ENCODE measurements at places on chromosomes 16 and 17.

DNA sequence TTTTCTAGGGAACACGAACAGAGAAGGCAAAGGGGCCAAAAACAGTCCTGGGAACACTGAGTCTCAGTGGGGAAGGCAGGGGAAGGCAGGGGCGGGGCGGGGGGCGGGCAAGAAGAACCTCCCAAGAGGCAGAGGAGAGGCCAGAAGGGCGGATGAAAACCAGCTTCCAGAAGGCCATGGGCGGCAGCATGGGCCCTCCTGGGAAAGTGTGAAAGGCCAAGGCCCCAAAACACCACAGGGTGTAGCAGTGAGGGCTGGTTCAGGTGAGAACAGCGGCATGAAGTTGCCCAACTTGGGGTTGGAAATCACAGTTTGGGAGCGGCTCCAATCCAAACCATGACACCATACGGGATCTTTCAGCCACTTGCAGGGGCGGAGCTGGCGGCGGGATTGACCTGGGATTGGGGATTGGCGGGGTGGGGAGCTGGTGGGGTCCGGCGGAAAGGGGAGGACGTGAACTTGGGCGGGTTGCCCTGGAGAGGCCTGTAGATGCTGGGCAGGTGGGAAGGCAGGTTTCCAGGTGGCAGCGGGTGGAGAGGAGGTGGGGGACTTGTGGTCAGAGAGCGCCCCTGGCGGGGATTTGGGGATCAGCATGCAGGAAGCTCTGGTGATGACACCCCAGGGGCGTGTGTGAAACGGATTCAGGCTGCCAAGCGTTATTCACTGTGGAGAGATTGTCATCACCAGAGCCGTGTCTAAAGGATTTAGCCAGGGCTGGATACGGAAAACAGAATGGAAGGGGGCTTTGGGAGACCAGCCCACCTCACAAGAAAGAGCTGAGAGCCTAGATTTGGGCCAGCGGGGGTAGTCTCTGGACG, 80.9 kb downstream of the ARHGAP23 start:
- H3K36me3 ChIP-seq, result peaks cover 23% of the 10 kb centered on the region
- H3K27me3 ChIP-seq, result no peaks in the 10 kb centered on the region
- peaks cover 19% of the 10 kb centered on the region for H3K4me1 ChIP-seq
- H3K27ac ChIP-seq, result no peak overlapping the region
- H3K4me3 ChIP-seq, result peak overlapping the region; percentile 30
- DNase-seq, result no peak

- peaks cover 41% of the 10 kb centered on the region for H3K4me1 ChIP-seq
- no peaks in the 10 kb centered on the region for H3K27me3 ChIP-seq
- H3K36me3 ChIP-seq, result no peaks in the 10 kb centered on the region
- DNase-seq, result no peak
- H3K27ac ChIP-seq, result peak overlapping the region; percentile 95
Measured at GRCh38 chr16:79595231-79595641, 5.3 kb downstream of the MAF start.

- no peak overlapping the region for H3K4me3 ChIP-seq
- no peaks in the 10 kb centered on the region for H3K27me3 ChIP-seq
- no peak for DNase-seq
- no peak overlapping the region for H3K27ac ChIP-seq
- H3K4me1 ChIP-seq, result no peaks in the 10 kb centered on the region
Measured at GRCh38 chr17:77853191-77853977, 105.1 kb upstream of the TNRC6C start.

DNA sequence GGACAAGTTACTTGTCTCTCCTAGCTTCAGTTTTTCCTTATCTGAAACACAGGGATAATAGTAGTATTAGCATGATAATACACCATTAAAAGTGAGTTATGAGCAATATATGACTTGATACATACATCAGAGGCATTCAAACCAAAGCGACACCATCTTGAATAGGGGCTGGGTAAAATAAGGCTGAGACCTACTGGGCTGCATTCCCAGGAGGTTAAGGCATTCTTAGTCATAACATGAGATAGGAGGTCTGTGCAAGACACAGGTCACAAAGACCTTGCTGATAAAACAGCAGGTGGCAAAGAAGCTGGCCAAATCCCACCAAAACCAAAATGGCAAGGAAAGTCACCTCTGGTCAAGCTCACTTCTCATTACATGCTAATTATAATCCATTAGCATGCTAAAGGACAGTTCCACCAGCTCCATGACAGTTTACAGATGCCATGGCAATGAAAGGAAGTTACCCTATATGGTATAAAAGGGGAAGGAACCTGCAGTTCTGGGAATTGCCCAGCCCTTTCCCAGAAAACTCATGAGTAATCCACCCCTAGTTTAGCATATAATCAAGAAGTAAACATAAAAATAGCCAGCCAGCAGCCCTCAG, 37.2 kb upstream of the HS3ST3A1 start:
- no peaks in the 10 kb centered on the region for H3K4me1 ChIP-seq
- DNase-seq, result no peak
- H3K27me3 ChIP-seq, result no peaks in the 10 kb centered on the region
- no peak overlapping the region for H3K27ac ChIP-seq

DNA sequence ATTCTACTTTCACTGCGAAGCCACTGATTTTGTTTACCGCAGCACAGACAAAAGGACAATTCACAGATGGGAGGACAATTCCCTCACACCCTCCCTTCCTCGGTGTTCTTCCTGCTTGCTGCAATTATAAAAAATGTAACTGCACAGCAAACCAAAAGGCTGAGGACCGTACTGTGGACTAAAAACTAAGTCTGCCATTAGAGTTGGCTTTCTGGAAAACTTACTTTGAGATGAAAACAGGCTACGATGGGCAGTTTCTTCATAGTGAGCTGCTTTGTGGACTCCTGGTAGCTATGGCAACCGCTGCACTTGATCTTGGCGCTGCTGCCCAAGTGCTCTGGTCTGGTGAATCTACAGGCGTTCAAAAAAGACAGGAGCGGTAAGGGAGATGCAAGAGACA, 35.2 kb downstream of the USP22 start:
- H3K36me3 ChIP-seq, result peaks cover 18% of the 10 kb centered on the region
- DNase-seq, result no peak
- no peaks in the 10 kb centered on the region for H3K4me1 ChIP-seq
- no peak overlapping the region for H3K4me3 ChIP-seq
- H3K27ac ChIP-seq, result no peak overlapping the region
- H3K27me3 ChIP-seq, result no peaks in the 10 kb centered on the region

DNA sequence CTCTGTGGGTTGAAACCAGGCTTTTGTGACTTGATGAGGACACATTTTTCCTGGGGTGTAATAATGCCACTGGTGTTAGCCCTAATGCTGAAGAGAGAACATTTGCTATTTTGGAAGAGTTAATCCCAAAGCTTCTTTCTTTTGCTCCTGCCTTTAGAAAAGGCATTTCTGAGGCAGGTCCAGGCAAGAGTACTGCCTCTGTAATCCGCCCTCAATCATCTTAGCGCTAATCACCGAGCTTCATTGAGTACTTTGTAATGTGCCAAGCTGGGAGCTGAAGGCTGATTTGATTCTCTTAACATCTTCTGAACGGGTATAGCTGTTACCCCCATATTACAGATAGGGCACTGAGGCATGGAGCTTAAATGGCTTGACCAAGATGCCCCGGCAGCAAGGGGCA, 60.3 kb downstream of the AKAP1 start:
- H3K4me3 ChIP-seq, result no peak overlapping the region
- no peaks in the 10 kb centered on the region for H3K36me3 ChIP-seq
- no peak overlapping the region for H3K27ac ChIP-seq
- DNase-seq, result no peak

DNA sequence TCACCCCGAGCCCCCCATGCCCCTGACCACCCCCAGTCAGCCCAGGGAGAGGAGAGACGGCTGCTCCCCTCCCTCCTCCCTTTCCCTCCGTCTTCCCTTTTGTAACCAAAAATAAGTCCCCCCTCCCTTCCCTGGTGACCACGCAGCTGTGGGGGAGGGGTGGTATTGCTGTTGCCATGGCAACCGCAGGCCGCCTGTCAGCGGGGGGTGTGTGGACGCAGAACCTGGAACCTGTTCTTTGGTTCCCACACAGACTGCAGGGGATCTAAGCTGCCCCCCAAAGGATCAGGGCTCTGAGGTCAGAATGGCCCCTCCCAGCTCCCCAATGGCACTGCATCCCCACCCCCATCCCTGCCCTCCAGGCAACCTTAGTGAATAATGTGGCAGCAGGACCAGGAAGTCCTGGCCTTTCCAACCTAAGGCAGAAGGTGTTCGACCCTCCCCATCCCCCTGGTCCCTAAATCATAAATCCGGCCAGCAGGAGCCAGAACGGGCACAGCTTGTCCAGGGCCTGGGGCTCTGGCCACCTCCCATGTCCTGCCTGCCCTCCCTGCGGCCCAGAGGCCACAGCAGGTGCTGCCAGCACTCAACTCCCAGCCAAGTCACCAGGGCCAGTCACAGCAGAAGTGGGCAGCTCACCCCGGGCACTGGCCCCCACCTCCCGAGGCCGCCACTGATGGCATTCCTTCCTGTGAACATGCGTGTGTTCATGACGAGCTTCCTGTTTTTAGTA, 12.0 kb downstream of the CA4 start:
- H3K27ac ChIP-seq, result no peak overlapping the region
- H3K4me1 ChIP-seq, result no peaks in the 10 kb centered on the region

DNA sequence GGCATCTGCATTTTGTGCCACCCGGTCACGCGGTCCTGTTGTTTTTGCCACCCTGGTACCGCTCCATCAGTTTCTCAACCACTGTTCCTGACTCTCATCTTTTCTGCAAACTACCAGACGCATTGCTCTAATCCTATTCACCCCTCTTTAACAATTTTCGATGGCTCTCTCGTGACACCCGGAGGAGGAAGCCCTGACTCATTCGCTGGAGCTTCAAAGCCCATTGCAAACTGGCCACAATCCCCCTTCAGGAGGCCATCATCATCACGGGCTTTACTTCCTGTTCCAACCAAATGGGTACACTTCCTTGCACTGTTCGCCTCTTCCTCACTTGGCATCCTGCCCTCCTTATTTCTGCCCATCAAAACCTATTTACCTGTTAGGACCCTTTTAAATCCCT, 155.3 kb downstream of the RGS9 start:
- no peak overlapping the region for H3K4me3 ChIP-seq
- H3K27me3 ChIP-seq, result no peaks in the 10 kb centered on the region
- H3K4me1 ChIP-seq, result peaks cover 5% of the 10 kb centered on the region
- H3K36me3 ChIP-seq, result no peaks in the 10 kb centered on the region

DNA sequence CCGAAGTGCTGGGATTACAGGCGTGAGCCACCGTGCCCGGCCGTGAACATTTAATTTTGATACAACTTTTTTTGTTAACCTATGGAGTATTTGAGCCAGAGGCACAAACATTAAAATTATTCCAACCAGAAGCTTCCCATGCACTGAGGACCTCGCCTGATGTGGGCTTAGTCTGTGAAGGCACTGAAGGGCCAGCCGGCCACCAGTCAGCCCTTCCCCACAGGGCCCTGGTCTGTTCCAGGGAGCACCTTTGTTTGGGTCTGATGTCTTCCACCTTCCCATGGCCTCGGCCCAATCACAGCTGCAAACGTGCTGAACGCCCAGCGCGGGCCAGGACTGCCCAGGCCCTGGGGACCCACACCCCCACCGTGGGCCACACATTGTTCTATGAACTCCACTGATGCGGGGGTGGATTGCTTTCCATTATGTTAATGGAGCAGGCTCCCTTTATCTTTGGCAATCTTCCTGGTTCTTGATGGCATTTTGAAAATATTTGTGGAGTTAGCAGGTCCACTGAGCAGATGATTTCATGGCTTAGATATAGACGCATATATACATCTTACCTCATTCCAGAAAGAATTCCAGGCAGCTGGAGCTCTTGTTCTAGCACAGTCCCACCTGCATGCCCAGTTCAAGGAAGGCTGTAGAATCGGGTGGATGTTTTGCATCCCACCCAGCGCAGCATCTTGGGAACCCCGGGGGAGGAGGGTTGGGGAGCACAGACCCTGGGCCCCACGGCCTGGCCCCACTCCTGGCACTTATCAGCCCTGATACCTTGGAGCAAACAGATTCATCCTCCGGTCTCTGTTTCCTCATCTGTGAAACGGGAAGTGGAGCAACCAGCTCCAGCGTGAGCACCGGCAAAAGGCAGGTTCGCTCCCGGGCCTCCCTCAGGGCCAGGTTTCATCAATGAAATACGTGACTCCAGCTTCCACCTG, 14.5 kb downstream of the SPIRE2 start:
- H3K27ac ChIP-seq, result no peak overlapping the region
- H3K4me1 ChIP-seq, result peaks cover 2% of the 10 kb centered on the region
- DNase-seq, result no peak

DNA sequence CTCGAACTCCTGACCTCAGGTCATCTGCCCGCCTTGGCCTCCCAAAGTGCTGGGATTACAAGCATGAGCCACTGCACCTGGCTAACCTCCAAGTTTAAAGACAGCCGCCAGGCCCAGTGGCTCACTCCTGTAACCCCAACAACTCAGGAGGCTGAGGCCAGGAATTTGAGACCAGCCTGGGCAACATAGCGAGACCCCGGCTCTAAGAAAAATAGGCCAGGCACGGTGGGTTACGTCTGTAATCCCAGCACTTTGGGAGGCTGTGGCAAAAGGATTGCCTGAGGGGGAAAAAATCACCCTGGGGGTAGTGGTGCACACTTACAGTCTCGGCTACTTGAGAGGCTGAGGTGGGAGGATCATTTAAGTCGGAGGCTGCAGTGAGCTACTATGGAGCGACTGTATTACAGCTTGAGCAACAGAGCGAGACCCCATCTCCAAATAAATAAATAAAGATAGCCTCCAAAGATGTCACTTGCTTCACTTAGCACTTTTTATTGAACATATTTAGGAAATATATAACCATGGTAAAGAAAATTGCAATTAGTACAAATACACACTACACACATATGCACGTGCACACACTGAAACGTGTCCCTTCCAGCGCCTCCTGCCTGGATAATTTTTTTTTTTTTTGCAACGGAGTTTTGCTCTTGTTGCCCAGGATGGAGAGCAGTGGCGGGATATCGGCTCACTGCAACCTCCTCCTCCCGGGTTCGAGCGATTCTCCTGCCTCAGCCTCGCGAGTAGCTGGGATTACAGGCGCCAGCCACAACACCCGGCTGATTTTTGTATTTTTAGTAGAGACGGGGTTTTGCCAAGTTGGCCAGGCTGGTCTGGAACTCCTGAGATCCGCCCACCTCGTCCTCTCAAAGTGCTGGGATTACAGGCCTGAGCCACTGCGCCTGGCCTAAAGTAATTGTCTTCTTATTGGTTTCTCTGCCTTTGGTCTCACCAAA, 1.4 kb upstream of the BCKDK start:
- peaks cover 25% of the 10 kb centered on the region for H3K36me3 ChIP-seq
- DNase-seq, result no peak
- peaks cover 25% of the 10 kb centered on the region for H3K4me1 ChIP-seq
- no peak overlapping the region for H3K4me3 ChIP-seq
- H3K27ac ChIP-seq, result no peak overlapping the region
- H3K27me3 ChIP-seq, result no peaks in the 10 kb centered on the region

DNA sequence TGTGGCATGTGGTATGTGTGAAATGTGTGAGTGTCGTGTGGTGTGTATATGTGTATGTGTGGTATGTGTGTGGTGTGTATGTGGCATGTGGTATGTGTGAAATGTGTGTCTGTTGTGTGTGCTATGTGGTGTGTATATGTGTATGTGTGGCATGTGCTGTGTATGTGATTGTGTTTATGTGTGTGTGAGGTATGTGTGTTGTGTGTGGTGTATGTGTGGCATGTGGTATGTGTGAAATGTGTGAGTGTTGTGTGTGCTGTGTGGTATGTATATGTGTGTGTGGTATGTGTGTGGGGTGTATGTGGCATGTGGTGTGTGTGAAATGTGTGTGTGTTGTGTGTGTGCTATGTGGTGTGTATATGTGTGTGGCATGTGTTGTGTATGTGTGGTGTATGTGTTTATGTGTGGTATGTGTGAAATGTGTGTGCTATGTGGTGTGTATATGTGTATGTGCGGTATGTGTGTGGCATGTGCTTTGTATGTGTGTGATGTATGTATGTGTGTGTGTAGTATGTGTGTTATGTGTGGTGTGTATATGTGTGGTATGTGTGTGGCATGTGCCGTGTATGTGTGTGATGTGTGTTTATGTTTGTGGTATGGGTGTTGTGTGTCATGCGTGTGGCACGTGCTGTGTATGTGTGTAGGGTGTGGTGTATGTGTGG, 9.6 kb upstream of the ZCCHC14 start:
- H3K27me3 ChIP-seq, result no peaks in the 10 kb centered on the region
- no peak for DNase-seq
- no peak overlapping the region for H3K27ac ChIP-seq
- no peaks in the 10 kb centered on the region for H3K36me3 ChIP-seq

All from vagina (tissue), 2 donors.